ENCODE measurements at places on chromosomes 1 and 21.

- DNase-seq, result no peak
These were observed 418.5 kb upstream of the RUNX1 start for GRCh38 chr21:35467566-35467965.

- no peak for DNase-seq
These were observed 751.9 kb upstream of the NEGR1 start for GRCh38 chr1:73034271-73034670.

DNA sequence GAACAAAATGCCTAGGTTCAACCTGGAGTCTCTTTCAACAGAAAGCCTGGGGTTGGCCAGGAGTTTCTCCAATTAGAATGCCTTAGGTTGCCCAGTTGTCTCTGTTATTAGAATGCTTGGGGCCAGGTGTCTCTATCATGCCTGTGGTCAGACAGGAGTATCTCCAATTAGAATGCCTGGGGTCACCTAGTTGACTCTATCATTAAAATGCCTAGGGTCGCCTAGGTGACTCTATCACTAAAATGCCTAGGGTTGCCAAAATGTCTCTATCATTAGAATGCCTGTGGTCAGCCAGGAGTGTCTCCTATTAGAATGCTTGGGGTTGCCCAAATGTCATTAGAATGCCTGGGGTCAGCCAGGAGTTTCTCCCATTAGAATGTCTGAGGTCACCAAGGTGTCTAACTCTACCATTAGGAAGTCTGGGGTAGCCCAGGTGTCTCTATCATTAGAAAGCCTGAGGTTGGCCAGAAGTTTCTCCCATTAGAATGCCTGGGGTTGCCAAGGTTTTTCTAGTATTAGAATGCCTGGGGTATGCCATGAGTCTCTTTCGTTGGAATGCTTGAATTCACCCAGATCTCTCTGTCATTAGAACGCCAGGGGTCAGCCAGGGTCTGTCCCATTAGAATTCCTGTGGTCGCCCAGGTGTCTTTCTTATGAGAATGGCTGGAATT is 57.9 kb downstream of the RNF187 start:
- DNase-seq, result no peak

DNA sequence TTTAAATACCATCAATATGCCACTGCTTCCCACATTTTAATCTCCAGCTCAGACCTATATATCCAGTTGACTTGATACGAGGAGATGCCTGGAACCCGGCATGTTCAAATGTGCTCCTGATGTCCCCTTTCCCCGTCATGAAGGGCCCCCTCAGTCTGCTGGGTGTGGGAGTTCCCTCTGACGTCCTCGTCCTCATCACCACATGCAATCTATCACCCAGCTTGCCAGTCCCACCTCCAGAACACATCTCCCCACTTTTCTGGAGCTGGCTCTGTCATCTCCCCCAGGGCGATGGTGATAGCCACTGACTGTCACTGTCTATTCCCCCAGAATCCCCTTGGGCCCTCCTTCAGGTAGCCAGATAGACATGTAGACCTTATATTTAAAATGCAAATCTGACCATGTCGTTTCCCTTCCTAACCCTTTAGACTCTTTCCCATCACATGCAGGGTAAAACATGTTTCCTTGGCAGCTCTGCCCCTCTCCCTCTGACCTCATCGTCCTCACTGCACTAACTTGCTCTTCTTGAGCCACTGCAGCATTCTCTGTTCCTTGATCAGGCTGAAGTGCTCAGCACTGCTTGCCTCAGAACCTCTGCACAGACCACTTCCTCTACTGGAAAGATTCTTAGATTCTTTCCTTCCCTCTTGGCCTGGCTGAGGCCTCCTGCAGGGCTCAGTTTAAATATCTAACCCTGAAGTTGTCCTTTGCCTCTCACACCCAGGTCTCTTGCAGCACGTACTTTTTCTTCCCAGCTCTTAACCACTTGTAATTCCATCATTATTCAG is 7.4 kb downstream of the AZIN2 start:
- DNase-seq, result no peak

DNA sequence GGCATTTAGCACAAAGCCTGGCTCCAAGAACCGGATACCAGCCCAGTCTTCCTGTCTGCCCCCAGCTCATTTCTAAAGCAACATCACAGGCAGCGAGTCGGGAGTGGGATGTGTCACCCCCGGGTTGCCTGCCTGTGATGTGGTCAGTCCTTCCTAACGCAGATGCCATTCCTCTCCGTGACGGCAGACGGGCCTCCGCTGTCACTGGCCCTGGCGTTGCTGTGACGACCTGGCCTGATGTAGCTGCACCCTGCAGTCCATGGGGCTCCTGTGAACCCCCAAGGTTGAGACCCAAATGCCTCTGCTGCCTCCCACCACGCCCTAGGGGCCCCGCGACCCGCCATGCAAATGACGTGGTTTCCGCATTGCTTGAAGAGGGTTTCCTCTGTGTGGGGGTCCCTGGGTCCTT is 12.3 kb downstream of the TNFRSF1B start:
- DNase-seq, result no peak

DNA sequence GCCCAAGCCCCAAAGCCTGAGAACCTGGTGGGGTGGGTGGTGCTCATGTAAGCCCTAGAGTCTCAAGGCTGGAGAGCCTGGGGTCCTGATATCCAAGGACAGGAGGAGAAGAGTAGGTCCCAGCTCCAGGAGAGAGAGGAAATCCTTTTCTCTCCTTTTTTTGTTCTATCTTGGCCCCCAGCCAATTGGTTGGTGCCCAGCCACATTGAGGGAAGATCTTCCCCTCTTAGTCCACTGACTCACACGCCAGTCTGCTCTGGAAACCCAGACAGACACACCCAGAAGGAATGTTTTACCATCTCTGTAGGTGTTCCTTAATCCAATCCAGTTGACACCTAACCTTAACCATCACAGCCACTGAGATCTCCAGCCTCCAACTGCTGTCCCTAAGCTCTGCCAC is 16.2 kb upstream of the LIN9 start:
- DNase-seq, result no peak

DNA sequence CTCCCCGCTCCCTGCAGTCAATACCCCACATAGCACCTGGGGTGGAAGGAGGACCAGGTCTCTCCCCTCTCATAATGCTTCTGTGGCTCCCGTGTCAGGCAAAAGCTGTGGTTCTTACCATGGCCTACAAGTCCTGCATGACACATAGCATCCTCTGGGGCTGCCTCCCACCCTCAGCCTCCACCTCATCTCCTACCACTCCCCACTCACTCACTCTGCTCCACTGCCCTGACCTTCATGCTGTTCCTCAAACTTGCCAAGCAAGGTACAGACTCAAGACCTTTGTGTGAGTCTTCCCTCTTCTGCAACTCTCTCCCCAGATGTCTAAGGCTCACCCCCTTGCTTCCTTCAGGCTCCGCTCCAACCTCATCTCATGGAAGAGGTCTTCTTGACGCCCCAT is 28.0 kb upstream of the VANGL1 start:
- no peak for DNase-seq

Measured in BE2C (cell line).